ENCODE measurements at places on chromosomes 16 and 17.

GRCh38 chr16:500709-501108 lies 26.8 kb upstream of the CAPN15 start:
- no peak for DNase-seq

- no peak for DNase-seq
Measured at GRCh38 chr16:66524601-66525164, 25.2 kb downstream of the TK2 start.

DNA sequence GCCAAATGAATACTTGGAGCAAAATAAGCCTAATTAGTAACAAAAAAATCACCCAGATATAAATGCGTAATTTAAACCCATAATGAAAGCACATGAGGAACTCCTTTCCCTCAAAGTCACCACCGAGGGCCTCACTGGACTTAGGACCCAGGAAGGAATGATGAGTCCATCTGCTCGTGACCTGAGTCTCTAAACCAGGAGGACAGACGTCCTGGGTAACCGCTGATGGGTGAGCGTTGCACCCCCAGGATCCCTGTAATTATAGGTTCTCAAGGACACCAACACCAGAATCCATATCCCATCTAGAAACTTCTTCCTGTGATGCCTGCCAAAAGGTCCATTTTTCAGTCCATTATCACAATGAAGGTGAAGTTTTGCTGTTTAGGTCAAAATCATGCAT lies 121.4 kb downstream of the ZNF778 start:
- DNase-seq, result no peak

DNA sequence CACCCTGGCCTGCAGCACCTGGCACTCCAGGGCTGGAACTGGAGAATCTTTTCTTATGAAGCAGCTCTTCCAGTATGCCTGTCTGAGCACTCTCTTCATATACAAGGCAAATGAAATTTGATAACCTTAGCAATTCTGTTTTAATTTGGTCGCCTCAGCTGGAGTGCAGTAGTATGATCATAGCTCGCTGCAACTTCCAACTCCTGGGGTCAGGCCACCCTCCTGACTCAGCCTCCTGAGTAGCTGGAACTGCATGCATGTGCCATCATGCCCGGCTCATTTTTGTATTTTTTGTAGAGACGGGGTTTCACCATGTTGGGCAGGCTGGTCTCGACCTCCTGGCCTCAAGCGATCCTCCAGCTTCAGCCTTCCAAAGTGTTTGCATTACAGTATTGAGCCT lies 140.8 kb upstream of the CHMP6 start:
- no peak for DNase-seq

DNA sequence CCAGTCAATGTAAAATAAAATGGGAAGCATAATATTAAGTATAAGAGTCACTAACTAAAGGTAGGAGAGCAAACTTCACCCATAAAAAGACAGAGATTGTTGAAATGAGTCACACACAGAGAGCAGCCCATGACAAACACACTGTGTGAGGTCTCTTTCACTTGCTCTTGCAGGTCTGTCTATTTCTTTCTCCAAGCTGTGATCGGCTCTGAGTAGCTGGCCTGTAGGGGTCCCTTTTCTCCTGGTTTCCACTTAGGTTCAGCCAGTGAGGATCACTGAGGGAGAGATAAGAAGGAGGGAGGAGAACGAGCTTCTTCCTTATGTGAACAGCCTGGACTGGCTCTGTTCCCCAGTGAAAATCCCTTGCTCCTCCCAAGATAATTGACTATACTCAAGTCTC lies 133.7 kb upstream of the HS3ST3A1 start:
- DNase-seq, result no peak

- no peak for DNase-seq
Measured at GRCh38 chr16:72220875-72221629, 49.1 kb upstream of the PMFBP1 start.

DNA sequence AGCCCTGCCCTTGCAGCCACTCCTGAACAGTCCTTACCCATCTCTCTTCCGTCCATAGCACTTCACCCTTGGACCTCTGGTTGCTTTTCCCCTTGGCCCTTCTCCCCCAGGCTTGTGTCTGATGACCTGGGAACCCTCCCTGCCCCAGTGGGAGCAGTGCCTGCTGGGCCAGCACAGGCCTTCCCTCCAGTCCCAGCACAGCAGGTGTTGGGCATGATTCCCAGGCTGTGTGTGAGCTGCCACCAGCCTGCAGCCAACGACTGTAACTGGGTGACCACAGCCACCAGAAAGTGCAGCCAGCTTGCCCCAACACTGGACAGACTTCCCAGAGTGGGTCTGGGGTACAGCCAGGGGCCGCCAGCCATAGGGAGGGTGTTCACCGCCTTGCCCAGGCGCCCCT lies 30.0 kb downstream of the CRAMP1 start:
- no peak for DNase-seq

GRCh38 chr16:68359398-68360191 lies 48.8 kb downstream of the PRMT7 start:
- no peak for DNase-seq

DNA sequence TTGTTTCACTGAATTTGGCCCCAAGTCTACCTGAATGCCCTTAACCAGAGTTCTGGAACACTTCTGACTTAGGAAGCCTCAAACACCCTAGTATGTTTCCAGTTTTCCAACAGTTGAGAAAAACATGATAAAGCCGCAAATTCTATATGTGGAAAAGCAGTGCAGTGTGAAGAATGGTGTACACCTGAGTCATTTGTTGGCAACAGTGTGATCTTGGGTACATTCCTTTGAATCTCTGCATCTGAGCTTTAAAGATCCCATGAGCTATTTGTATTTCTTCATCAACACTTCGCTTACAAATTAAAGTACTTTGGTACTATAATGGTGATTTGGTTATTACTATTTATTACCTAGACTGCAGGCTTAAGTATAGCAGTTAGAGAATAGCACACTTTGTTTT lies 93.6 kb upstream of the TBX2 start:
- DNase-seq, result no peak

DNA sequence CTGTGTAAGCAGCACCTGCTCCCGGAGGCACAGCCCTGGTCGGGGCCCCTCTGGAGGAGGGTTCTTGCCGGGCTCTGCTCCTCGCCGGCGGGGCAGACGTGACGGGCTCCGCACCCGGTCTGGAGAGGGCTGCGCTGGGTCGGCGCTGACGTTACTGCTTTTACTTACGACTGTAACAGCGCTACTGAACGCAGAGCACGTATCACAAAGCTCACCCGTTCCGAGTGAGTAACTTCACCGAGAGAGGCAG lies 1.3 kb upstream of the RAB40C start:
- DNase-seq, result peak; percentile 62

DNA sequence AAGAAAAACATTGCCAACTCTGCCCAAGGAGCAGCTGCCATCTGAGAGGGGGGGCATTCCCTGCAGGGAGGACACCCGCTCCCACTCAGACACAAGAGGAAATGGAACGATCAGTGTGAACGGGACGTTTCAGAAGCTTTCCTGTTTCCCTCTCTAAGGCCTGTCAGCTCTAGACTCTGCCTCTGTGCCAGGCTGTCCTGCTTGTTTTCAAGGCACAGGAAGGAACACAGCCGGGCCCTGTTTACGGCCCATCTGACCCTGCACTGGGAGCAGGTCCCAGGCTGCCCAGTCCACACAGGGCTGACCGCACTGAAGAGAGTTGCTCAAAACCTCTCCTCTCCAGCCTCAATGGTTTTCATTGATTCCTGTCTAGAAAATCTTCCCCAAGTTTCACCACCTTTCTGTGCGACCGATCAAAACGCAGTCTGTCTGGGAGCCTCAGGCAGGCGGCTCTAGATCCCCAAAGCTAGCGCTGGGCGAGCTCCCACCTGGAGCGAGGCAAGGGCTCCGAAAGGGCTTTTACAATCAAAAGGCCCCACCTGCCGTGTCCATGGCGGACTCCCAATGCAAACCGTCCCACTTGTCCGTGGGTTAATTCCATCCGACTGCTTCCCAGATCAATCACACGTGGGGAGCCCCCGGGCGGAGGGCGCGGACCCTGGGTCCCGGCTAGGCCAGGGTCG lies 1.5 kb downstream of the PIEZO1 start:
- no peak for DNase-seq

- DNase-seq, result no peak
Measured at GRCh38 chr16:28905229-28905754, 19.7 kb downstream of the RABEP2 start.

- no peak for DNase-seq
Measured at GRCh38 chr17:28960256-28961061, 9.1 kb upstream of the PHF12 start.

- DNase-seq, result no peak
Measured at GRCh38 chr16:50247906-50248608, 18.3 kb upstream of the ADCY7 start.

DNA sequence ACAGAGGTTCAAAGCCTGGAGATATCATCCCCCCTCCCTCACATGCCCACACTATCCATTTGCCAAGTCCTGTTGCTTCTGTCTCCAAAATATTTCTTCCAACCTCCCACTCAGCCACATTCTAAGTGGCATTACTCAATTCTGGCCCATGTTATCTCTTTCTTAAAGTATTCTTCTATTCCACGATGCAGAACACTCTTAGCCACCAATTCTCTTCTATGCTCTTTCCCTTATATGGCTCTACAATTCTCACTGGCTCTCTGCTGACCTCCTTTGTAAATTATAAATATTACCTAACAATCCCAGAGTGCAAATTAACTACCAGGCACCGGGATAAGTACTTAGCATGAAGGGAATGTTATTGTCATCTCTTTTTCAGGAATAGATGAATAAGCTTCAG lies 82.4 kb downstream of the KCNJ2 start:
- no peak for DNase-seq

DNA sequence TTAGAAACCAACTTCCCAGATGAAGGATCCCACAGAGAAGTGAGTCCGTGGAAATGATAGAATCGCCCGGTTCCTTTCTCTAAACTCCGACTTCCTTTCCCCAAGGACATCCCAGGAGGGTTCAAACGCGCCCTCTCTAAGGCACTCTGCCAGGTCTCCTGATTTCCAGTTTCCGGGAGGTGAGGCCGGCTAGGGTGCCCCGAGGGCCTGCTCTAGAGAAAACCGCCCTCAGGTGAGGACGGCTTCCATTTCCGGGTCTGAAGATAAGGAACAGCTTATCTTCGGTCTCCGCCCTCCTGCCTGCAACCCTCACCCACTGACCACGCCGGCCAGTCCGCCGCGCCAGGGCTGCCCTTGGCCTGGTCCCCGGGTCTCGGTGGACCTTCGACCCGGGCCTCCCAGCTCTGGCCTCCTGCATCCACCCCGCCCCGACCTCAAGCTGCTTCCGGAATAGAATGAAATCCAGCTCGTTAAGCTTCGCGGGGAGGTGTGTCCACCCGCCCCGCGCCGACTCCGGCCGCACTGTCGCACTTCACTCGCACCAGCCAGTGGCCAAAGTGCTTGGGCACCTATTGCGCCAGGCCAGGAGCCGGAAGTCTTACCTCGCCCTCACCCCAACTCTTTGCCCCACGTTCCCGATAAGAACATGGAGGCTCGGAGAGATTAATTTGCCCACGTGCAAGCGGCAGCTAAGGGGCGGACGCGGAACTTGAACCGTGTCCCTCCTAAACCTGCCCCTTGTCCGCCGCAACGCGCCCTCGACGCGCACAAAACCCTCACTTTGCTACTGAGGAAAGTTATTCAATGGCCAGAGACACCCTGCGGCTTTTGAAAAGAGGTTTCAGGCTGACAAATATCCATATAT lies 836 bp upstream of the MMP15 start:
- no peak for DNase-seq

- DNase-seq, result no peak
Measured at GRCh38 chr17:82948081-82948511, 108.3 kb upstream of the ZNF750 start.

GRCh38 chr17:36127911-36128310 lies 24.3 kb downstream of the CCL4 start:
- DNase-seq, result no peak

GRCh38 chr17:77617516-77617915 lies 341.0 kb upstream of the TNRC6C start:
- DNase-seq, result no peak

- DNase-seq, result no peak
Measured at GRCh38 chr16:27511657-27512448, 37.9 kb downstream of the GTF3C1 start.

DNA sequence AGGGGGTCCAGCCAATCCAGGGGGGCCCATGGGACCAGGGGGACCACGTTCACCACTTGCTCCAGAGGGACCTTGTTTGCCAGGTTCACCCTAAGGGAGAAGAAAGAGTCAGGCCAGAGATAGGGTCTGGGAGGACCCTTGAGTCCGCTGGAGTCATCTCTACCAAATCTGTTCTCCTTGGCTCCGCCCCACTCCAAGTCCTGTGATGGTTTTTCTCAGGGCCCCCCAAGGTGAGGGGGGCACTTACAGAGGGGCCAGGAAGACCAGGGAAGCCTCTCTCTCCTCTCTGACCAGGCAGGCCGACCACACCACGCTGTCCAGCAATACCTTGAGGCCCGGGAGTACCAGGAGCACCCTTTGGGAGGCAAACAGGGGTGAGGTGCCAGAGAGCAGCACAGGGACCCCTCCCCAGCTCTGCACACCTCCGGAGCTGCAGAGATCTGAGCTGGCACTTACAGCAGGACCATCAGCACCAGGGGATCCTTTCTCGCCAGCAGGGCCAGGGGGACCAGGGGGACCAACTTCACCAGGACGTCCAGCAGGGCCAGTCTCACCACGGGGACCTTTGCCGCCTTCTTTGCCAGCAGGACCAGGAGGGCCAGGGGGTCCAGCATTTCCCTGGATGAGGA lies 12.4 kb downstream of the COL1A1 start:
- DNase-seq, result no peak

- no peak for DNase-seq
Measured at GRCh38 chr16:4369007-4369733, 2.5 kb upstream of the VASN start.

- no peak for DNase-seq
Measured at GRCh38 chr16:67199808-67200198, 872 bp downstream of the ELMO3 start.

DNA sequence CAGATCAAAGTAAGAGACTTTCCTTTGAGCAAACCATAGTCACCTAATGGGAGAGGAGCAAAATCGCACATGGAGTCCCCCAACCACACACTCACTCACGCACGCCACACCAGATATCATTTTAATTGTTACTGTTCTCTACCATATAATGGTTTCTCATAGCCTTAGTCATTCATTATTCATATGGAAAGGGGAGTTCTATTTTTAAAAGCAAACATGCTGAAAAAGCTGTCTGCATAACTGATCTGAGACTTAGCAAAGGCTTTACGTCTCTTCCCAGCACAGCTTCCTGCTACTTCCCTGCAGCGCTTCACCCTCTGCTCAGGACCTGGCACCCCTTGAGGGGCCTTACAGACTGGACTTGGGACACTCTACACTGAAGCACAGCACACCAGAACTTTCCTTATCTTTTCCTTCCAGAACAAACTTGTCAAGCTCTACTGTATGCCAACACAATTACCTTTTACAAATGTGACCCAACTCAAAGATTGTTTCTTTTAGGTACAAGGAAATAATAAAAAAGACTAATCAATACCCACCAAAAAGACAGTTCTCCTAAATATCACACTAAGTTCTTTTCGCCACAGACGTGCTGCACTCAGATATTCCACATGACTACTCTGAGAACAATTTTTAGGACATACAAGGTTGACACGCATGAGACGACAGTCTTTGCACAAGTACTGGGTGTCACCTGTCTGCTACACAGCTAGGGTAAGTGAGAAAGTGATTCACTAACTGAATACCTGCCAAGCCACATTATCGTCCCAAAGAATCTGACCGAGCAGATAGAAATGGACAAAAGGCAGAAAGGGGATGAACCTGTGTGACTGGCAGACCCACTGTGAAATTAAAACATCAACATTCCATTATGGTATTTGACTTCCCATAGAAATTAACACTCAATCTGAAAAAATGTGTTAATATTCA lies 21.5 kb downstream of the SRP68 start:
- no peak for DNase-seq

GRCh38 chr16:20803561-20804214 lies 2.6 kb downstream of the ERI2 start:
- no peak for DNase-seq

- no peak for DNase-seq
Measured at GRCh38 chr17:16929035-16929680, 42.8 kb downstream of the TNFRSF13B start.
